Renal pelvis (tissue), 12 donors: ENCODE measurements at places on chromosomes 5 and 9. TPM values are rescaled to one million over a fixed set of nuclear protein-coding genes. Genes with fewer than 3 reads are reported as not detected.

- peak; percentile 69 for DNase-seq
Measured at GRCh38 chr5:173324115-173325001, 3.9 kb downstream of the STC2 start.

DNA sequence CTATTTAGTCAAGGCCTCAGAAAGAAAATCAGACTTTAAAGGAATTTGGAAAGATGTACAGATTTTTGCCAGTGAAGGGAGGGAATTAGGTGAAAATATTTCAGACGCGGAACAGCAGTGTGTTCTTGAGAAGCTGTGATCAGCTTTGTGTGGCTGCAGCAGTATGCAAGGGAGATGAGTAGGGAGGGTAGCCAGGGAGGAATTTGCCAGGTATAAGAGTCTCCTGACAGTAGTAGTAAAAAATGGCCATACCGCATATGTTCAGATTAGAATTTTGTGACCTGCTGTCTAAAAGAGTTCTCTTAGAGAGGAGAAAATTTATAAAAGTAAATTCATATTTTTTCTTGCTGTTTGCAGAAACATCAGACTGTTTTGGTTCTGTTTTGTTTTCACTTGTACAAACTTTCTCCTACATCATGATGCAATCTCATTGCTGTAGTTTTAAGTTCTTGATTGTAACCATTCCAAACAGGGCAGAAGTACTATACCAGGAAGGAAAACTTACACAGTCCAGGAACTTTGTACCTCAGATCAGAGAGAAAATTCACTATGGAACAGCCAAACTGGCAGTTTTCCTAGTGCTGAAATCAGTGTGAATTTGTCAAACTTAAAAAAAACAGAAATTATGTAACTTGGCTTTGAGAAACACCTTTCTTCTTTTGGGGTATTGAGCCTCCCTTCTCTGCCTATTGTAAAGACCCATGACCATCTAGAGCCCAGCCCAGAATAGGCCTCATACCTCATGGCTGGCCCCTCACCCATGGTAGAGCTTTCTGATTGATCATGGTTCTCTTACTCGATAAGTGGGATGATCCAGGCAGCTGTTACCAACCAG lies 78.4 kb upstream of the NR3C1 start:
- no peak for DNase-seq

GRCh38 chr5:142894749-142895148 lies 124.6 kb downstream of the ARHGAP26 start:
- no peak for DNase-seq

- DNase-seq, result no peak
Measured at GRCh38 chr9:138098116-138098907, 220.7 kb downstream of the CACNA1B start.

GRCh38 chr5:172365948-172366608 lies 82.5 kb upstream of the UBTD2 start:
- DNase-seq, result no peak

DNA sequence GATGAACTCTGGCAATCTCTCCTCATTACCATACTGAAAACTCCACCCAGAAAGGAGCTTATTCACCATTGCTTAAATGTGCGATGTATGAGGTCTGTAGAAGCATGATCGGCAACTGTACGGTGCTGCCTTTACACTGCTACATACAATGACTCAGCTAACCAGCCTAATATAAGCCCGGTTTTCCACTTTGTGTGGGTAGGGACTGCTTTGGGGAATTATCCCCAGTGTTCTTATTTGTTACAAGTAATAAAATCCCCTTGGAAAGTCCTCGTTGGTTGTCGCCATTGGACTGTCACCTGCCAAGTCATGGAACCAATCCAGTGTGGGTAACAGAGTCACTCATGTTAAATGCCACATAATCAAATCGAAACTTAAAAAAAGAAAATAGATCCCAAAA lies 23.5 kb upstream of the TENT2 start:
- no peak for DNase-seq

DNA sequence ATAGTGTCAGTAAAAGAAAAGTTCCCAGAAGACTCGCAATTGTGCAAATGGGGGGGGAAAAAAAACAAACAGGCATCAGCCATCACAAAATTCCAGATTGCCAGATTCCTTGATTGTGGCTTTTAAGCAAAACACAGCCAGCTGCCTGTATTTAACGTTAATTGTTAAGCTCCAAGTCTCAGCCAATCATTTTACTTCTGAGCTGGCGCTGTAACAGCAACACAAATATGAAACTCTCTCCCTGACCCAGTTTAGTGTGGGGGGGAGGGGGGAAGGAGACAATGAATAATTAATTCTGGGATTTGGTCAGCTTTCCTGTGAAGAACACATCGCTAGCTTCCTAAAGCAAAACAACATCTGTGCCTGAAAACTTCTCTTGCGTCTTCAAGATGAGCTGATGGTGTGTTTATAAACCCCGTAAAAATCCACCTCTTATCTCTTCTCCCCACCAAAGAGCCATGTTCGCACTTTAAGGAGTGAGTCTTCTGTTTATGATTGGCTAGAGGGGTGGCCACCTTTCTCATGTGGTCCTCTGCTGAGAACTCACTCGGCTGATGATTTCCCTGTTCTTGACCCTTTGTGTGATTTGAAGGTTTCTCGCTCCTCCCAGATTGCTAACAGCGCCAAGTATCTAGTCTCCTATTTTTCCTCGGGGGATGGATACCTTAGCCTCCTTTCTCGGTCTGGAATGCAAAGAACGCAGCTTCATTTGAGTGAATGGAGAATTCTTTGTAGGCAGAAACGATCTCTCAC lies 160.2 kb upstream of the DAPK1 start:
- peak; percentile 33 for DNase-seq

DNA sequence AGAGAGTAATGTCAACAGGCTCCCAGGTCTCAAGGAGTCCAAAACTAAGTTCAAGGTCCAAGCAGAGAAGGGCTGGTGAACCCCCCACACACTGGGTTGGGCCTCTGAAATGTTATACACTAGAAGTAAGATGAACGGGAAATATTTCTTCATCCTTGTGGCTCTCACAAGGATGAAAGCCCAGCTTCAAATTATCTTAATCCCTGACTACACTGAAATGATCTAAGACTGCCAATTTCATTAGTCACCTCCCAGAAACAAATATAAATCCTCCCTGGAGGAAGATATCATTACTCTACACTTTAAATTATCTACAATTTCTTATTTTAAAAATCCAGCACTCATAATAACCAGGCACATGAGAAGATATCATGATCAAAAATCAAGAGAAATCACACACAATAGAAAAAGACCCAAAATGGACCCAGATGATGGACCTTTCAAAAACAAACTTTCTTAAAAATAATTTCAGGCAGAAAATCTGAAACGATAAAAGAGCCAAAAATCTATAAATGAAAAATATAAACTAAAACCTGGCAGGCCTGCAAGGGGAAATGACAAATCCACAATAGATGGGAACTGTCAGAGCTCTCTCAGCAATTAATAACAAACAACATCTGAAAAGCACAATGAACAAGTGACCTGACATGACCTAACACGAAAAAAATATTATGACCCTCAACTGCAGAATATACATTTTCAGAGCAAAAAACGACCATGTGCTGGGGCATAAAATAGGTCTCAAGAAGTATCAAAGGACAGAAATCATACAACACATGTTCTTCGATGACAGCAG lies 117.4 kb downstream of the GPR21 start:
- no peak for DNase-seq

GRCh38 chr9:97660847-97661246 lies 27.2 kb downstream of the NCBP1 start:
- DNase-seq, result no peak

- no peak for DNase-seq
Measured at GRCh38 chr5:138334867-138335447, 3.1 kb upstream of the FAM53C start.

DNA sequence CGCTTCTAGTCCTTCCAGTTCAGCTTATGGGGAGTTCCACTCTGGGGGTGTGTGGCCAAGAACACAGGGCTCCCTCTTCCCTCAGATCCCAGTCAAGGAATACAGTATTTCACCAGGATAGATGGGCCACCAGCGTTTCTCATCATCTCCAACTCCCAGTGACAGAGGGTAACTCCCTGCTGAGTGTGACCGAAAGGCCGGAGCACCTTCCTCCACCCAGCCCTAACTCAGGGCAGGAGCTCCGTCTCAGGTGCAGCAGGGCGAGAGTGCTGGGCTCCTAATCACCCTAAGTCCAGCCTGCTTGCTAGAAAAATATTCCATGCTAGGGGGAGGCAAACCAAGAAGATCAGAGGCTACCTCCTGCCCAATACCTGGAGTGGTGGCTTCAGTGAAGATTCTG lies 102.6 kb downstream of the ADAMTS2 start:
- no peak for DNase-seq

DNA sequence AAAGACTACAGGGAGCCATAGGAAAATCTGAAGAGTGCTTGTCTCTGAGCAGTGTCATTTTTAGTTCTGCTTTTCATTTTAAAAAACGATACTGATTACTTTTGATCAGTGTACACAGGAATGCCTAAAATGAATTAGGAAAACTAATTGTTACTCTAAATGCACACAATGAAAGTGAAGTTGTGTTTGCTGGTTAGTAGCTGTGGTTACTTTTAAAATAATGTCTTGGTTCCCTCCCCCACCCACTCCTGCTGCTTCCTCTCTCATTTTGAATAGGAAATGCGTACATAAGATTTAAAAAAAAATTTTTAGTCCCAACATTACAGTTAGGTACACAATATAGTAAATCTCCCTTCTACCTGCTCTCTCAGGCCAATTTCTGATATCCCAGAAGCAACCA lies 47.5 kb upstream of the PLPP1 start:
- DNase-seq, result no peak

DNA sequence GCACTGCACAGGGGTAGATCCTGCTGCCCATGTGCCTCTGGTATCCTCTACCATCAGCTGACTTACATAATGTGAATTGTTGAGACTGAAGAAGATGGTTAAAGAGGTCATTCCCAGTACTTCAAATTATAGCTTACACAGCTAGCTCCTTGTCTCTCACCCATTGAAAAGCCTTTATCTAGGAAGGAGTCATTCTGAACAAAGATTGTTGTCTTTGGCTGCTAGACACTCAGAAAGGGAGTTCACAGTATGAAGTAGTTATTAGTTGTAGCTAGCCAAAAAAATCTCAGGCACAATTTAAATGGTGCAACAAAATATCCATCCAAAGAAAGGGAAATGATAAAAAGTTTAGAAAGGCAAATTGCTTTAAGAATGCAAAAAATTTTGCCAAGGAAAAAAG lies 102.0 kb upstream of the NREP start:
- DNase-seq, result no peak

The PCDHA12 gene
- not detected for polyA plus RNA-seq

The PCDHGA7 gene
- 2.5 TPM for polyA plus RNA-seq
